ENCODE measurements at places on chromosomes 2 and 18.
A peak's percentile ranks its signal among the peaks of the same experiment; 100 is the strongest.

DNA sequence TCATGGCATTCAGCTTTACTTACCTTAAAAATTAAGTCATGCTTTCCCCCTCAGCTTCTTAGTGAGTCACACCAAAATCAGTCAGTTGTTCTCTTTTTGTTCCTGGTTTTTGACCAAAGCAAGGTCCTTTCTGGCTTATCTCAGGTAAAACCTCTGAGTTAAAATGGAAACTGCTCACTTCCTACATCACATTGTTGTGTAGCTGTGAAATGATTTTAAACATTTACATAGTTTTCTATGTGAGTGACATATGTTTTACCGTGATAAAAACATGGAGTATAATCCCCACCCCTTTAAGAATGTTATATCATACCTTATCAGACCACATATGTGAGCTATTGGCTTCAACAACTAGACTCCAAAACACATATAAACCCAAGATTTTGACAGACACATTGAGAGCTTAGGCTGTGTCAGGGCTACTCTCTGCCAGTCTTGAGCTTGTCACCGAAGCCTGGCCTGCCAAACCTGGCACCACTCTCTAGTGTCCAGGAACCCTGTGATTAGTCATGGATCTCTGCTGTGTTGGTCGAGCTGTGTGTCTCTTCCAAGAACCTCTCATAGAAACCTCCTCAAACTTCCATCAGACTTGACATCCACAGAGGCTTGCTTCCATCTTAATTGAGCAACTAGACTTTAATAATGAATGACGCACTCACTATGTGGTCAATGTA, 294.5 kb upstream of the FBXO11 start:
- DNase-seq = no peak
- no peak overlapping the region for H3K4me3 ChIP-seq
- no peak overlapping the region for H3K27ac ChIP-seq
- no peaks in the 10 kb centered on the region for H3K36me3 ChIP-seq

- H3K27me3 ChIP-seq = no peaks in the 10 kb centered on the region
- H3K36me3 ChIP-seq = no peaks in the 10 kb centered on the region
- peaks cover 8% of the 10 kb centered on the region for H3K4me1 ChIP-seq
- no peak overlapping the region for H3K27ac ChIP-seq
Measured at GRCh38 chr2:6574121-6574520, 291.6 kb downstream of the CMPK2 start.

DNA sequence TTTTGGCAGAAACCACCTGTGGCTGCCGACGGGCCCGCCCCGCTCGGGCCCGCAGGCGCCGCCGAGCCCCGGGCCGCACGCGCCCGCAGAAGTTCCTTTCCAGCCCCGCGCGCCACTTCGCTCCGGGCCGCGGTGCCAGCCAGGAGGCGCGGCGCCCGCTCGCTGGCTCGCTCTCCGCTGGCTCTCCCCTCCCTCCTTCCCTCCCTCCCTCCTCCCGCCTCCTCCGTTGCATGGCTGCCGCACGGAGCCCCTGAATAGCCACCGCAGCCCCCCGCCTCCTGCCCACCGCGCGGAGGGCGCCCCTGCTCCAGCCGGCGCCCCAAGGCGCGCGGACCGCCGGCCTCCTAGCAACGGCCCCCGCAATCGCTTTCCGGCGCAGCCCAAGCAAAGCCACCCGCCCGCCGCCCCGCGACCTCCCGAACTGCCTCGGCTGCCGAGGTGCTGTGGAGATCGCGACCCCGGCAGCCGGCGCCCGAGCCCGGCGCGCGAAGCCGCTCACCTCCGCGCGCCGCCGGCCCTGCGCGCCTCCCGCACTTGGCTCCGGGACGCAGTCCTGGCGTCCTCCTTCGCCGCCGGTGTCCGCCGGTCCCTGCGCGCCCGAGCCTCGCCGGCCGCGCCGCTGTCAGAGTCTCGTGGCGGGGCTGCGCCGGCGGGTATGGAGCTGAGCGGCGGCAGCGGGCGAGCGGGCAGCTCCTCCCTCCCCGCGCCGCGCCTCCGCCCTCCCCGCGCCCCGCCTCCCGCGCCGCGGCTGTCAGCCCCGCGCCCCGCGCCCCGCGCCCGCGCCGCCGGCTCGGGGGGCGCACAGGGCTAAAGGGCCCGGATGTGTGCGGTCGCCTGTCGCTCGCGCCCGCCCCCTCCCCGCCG, at the start of gene ZBTB7C:
ZBTB7C (minus strand) TSS at position 657 of the 864 bp plus-strand sequence.
- no peak for DNase-seq
- peaks cover 42% of the 10 kb centered on the region for H3K27me3 ChIP-seq
- no peak within 1 kb of the TSS for H3K27ac ChIP-seq
- H3K4me3 ChIP-seq = peak within 1 kb of the TSS; percentile 49

- H3K4me1 ChIP-seq = no peaks in the 10 kb centered on the region
- no peaks in the 10 kb centered on the region for H3K36me3 ChIP-seq
- DNase-seq = no peak
- H3K27ac ChIP-seq = no peak overlapping the region
- no peak overlapping the region for H3K4me3 ChIP-seq
Measured at GRCh38 chr2:56263876-56264275, 80.1 kb downstream of the CCDC85A start.

GRCh38 chr2:71926089-71926447, 221.6 kb downstream of the CYP26B1 start:
- no peak overlapping the region for H3K4me3 ChIP-seq
- H3K36me3 ChIP-seq = no peaks in the 10 kb centered on the region
- no peak for DNase-seq
